ENCODE measurements at places on chromosomes 3 and 15. TPM values are rescaled to one million over a fixed set of nuclear protein-coding genes. Genes with fewer than 3 reads are reported as not detected.

SUCNR1 gene
- 0.17 TPM for total RNA-seq

MESP2 gene
- 0.62 TPM for total RNA-seq

PAQR5 gene
- total RNA-seq, result 110 TPM

APOD gene
- 0.82 TPM for total RNA-seq

ACKR4 gene
- not detected for total RNA-seq

CNTN3 gene
- total RNA-seq, result not detected

GABRR3 gene
- not detected for total RNA-seq

ZNF620 gene
- 1.8 TPM for total RNA-seq

CCDC39 gene
- not detected for total RNA-seq

IMPDH2 gene
- total RNA-seq, result 164 TPM

GREM1 gene
- 8.2 TPM for total RNA-seq

SAMMSON gene
- not detected for total RNA-seq

GRAMD1C gene
- total RNA-seq, result not detected

GPR62 gene
- not detected for total RNA-seq

BLM gene
- 14.8 TPM for total RNA-seq

ZNF80 gene
- not detected for total RNA-seq

CTXND1 gene
- 0.02 TPM for total RNA-seq

C15orf40 gene
- total RNA-seq, result 38.6 TPM

TNFSF10 gene
- not detected for total RNA-seq

PPP2R3A gene
- total RNA-seq, result 4.5 TPM

PLSCR5 gene
- not detected for total RNA-seq

KBTBD12 gene
- not detected for total RNA-seq

Data from A549 treated with RU486 at 1 μM for 4 hours (cell line).